ENCODE measurements at places on chromosomes 11 and 22. TPM values are rescaled to one million over a fixed set of nuclear protein-coding genes. Genes with fewer than 3 reads are reported as not detected.

GRCh38 chr22:36379593-36380361 is 8.0 kb downstream of the MYH9 start:
- DNase-seq, result peak; percentile 59

Gene MUC15
- not detected for total RNA-seq

- DNase-seq, result no peak
These were observed 7.4 kb downstream of the MED15 start for GRCh38 chr22:20514658-20515406.

Gene CALCB
- total RNA-seq, result 1.3 TPM

Gene SLC15A3
- total RNA-seq, result 7.4 TPM
